ENCODE measurements at places on chromosomes 6 and 20.

DNA sequence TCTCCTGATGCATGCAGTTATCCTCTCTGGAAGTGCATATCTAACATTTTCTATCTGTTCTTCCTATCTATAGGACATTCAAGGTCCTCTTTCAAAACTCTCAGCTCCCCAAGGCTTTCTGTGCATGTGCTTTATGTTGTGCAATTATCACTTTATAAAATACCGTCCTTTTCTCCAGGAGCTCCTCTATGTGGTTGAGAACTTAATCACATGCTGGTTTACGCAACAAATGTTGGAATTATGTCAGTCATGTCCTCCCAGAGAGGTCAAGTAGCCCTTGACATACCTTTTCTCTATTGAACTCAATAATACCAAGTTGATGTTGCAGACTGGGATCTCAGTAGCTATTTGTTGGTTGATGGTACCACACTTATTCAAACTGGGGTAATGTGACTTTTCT lies 388.4 kb downstream of the BTBD3 start:
- no peak for DNase-seq

- DNase-seq, result no peak
These were observed 22.5 kb downstream of the SHLD1 start for GRCh38 chr20:5772704-5773103.

- no peak for DNase-seq
These were observed 239.0 kb upstream of the KCNQ5 start for GRCh38 chr6:72382602-72383529.

GRCh38 chr20:46212252-46212651 lies 94.1 kb downstream of the CD40 start:
- no peak for DNase-seq

DNA sequence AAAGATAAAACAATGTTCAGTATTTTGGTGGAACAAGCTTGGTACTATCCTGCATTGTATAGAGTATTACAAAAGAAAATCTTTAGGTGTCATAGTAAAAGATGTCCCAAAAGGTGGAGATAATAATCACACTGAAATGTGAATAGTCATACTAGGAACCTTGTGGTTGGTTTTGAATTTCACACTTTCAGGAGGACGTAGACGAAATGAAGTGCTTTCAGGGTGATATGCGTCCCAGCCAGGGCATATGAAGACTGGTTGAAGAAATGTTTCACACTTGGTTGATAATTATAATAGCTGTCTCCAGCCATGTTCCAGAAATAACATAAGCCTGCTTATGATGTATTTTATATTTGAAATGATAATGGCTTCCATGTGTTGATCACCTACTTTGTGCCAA lies 60.4 kb downstream of the SCAND1 start:
- no peak for DNase-seq

DNA sequence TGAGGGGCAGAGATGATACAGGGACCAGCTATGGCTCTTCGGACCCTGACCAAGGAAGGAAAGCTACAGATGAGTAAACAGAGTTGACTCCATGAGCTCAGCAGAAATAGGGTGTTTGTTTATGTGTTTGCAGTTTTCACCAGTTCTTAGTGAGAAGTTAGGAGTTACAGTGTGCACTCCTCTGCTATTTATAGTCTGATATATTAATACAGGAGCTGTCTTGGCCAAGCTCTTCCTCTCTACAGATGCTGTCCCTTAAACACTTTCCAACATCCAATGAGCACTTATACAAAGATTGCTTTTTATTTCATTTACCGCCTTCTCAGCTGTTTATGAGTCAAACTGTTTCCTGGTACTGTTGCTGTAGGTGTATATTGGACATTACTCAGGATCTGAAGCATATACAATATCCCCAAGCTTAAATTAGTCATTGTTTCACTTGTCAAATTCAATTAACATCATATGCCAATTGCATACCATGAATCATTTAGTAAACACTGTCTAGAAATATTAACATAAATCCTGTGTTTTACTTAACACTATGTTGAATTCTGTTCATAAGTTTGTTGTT lies 618.0 kb downstream of the PRKN start:
- DNase-seq, result no peak

- no peak for DNase-seq
These were observed 174.1 kb downstream of the PKHD1 start for GRCh38 chr6:51913265-51913664.

GRCh38 chr6:151958332-151958731 lies 150.8 kb downstream of the ESR1 start:
- no peak for DNase-seq

Data from NCI-H526 (cell line).